NCI-H526 treated with DMSO at 0.1 percent for 48 hours (cell line): ENCODE measurements at places on chromosomes 7 and 10.
A peak's percentile ranks its signal among the peaks of the same experiment; 100 is the strongest.

- no peak for DNase-seq
These were observed 11.4 kb upstream of the TACR2 start for GRCh38 chr10:69428165-69428564.

DNA sequence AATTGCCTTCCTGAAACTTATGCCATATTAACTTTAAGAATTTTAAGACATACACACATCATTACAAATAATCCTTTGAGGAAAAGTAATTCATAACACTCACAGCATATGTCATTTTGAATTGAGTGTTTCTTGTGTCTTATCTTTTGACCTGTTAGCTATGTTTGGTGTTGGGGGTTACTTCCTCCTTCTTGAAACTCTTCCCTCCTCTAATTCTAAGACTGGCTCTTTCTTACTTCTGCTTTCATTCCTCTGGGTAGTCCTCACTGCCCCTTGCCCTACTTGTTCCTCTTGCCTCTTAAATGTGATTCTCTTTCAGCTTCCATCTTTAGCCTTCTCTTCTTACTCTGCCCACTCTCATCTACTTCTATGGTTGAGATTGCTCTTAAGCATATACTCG is 28.3 kb upstream of the PIP4K2A start:
- DNase-seq = no peak

DNA sequence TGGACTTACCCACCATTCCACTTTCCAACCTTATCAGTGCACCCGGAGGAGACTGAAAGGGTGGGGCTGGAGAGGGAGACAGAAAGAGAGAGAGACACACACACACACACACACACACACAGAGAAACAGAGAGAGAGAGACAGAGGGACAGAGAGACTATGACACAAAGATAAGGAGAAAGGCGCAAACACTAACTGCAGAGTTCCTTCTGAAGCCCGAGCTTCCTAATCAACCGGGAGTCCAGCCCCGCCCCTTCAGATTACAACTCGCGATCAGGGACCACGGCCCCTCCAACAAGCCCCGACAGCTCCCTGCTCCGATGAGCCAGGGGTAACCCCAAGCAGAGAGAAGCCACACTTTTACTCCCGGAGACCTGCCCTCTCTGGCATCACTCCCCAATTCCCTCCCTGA is 499 bp downstream of the GAL3ST4 start:
- no peak for DNase-seq

DNA sequence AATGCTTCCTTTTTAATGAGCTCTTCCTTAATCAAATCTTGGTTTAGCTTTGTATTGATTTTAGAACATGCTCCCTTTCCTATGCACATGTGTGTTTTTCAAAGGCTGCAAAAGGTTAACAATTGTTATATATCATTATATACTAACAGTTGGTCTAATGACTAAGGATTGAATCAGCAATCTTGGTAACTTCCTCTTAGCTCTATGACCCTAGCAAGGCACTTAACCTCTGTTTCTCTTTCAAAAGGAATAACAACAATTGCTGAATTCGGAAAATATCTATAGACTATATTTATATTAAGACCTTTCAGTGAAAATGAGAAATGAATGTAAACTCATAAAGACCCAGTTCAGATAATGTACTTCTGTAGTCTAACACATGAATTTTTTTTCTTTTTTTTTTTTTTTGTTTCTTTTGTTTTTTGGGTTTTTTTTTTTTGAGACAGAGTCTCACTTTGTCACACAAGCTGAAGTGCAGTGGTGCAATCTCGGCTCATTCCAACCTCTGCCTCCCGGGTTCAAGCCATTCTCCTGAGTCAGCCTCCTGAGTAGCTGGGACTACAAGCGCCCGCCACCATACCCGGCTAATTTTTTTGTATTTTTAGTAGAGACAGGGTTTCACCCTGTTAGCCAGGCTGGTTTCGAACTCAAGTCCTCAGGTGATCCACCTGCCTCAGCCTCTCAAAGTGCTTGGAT is 48.8 kb downstream of the HOXA1 start:
- DNase-seq = no peak

GRCh38 chr10:102744374-102745051 is 765 bp downstream of the WBP1L start:
- DNase-seq = no peak

- no peak for DNase-seq
These were observed 14.9 kb upstream of the ITGB1 start for GRCh38 chr10:32972929-32973328.

DNA sequence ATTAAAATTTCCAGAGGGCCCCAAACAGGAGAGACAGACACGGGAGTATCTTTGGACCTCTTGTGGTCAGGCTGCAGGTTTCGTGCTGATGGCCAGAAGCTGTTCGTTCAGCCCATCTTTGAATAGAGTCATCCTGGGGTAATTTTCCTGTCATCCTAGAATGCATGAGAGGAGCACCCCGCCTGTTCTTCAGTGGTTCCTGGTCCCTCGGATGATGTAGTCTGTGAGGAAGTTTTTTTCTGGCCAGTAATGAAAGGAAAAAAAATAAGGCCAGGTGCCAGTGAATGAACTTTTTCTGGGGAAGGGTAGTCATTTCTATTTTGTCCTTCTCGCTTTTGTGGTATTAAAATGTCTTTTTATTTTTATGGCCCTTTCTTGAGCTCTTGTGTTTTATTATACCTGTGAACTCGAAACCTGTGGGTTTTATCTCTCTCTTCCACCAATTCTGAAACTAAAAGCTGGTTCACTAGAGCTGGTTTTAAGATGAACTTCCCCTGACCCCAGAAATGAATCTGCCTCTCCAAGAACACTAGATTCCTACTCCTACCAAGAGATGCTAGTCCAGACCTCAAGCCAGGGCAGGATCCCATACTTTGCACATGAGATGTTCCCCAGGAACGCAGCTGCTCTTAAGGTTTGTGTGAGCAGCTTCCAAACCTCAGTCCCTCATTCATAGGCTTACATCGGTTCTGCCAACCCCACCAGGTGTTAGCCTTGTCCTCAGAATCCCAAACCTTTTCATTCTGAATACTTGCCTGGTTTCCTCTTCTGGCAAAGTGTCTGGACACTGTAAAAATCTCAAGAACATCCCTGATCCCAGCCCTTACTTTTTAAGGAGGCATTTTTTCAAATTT is 15.4 kb upstream of the MEST start:
- DNase-seq = no peak

- DNase-seq = no peak
These were observed 159.7 kb upstream of the YAE1 start for GRCh38 chr7:39406467-39406866.

DNA sequence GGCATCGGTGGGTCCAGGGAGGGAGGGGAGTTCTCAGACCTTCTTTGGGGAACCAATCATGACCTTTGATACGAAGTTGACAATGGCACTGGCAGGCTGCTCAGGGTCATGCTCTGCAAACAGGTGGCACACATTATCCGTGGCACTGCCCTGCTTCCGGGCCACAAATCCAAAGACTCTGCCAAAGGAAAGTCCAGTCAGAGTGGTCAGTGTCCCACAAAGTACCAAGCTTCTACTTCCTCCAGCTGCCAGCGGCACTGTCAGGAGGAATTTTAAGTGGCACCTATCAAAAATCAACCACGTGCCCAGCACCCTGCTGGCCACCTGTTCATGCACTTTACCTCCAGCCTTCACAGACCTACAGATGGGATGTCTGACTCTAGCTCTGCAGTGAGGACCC is 303.9 kb downstream of the TNS3 start:
- no peak for DNase-seq

GRCh38 chr7:80467069-80467468 is 44.8 kb downstream of the GNAT3 start:
- DNase-seq = no peak

GRCh38 chr10:13925971-13926780 is 339.4 kb downstream of the PRPF18 start:
- no peak for DNase-seq

DNA sequence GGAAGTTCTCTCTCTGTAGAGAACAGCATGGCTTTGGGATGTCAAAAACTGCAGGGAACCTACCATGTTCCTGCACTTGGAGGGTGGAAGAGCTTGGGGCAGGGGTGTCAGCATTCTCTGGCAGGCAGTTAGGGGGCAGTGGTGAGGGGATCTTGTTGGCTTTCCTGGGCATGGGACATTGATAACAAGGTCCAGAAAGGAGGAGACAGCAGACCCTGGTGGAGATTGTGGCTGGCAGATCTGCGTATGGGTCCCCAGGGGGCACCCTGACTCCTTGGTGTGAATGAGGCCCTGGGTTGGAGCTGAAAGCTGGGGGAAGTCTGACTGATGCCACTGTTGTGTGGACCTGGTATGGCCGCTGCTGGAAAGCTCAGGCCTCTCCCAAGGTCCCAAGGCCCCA is 22.9 kb upstream of the CAMK2B start:
- DNase-seq = no peak

DNA sequence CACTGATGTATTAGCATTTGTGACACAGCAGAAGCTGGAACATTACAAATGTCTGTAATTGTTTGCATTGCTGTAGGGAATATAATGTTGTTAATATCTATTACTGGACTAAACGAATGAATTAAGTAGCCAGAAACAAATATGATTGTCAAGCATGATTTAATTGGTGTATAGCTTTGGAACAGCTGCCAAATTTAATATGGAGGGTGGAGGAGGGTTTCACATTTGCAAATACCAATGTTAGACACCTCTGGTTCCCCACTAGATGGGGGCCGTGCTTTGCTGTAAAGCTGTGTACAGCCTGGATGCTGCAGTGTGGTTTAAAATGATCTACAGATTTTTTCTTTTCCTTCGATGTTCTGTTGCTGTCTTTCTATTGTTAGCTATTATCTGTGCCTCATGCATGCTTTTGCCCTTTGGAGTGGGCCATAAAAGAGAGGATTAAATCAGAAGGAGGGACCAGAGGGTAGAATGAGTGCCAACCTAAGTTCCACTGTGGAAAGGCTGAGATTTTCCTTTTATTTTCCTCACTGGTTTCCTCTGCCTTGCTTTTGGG is 23.1 kb downstream of the DNAJB9 start:
- peak; percentile 62 for DNase-seq

GRCh38 chr7:131034166-131034881 is 293.4 kb upstream of the MKLN1 start:
- DNase-seq = no peak

- no peak for DNase-seq
These were observed 115.4 kb downstream of the ARID5B start for GRCh38 chr10:62016623-62017490.

- no peak for DNase-seq
These were observed 14.4 kb downstream of the ANTXRL start for GRCh38 chr10:46301056-46301645.

DNA sequence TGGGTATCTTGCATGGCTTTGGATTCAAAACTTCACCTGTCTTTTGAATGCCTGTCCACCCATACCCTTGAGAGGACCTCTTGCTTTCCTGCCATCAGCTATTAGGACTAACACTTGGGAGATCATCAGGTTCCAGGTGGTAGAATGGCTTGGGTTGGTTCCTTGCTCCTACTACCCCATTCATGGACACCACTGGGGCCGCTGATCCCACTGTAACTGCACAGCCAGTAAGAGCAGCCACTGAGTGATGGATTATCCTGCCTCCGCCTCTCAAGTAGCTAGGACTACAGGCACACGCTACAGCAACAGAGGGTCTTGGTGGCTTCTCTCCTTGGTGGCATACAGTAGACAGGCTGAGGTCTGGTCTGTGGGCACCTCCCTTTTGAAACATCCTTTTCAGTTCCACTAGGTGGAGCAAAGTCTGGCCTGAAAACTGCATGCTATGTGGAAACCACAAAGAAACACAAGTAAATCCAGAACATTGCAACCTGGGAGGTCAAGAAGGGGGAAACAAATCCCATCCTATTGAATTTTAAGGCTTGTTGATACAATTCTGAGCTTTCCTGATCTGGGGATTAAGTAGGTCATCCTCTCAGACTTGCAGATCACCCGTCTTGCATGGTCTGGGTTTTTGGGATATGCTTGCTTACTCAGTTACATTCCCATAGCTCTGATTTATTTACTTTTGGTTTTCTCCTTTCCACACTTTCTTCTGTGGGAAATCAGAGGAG is 9.4 kb downstream of the WBP1L start:
- no peak for DNase-seq

GRCh38 chr10:13352519-13352918 is 4.4 kb upstream of the SEPHS1 start:
- no peak for DNase-seq

DNA sequence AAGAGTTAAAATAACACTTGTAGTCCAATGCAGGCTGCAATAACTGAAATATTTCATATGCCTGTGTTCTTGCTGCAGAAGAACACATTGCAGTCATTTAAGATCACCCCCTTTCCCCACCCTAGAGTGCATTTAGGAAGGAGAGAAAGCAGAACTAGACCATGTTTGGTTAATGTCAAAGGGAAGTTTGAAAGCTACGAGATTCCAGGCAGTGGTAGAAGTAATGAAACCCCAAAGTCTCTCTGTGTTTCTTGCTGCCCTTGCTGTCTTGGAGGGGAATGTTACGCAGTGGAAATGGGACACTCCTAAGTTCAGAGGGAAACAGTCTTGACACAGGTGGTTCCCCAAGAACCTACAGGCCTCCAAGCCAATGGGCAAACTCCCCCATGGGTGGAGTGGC is 242.9 kb downstream of the PTEN start:
- DNase-seq = no peak

- no peak for DNase-seq
These were observed 79.5 kb upstream of the SVIL start for GRCh38 chr10:29714096-29714874.

- no peak for DNase-seq
These were observed 50.5 kb downstream of the MALSU1 start for GRCh38 chr7:23349484-23350157.

DNA sequence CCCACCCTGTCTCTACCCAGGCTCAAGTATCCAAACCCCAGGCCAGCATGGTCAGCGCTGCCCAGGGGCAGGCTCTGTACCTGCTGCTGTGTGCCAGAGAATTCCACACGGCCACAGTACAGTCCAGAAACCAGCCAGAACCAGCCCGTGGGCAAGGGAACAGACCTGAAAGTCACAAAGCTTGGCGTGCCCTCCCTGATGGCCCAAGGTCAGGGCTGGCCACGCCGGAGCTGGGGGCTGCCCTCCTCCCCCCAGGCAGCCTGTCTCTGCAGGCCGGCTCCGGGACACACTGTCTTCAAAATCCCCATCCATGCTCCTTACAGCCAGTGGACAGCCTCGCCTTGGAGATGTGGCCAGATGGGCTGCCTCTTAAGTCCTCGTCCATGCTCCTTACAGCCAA is 78.4 kb downstream of the CTBP2 start:
- DNase-seq = no peak

DNA sequence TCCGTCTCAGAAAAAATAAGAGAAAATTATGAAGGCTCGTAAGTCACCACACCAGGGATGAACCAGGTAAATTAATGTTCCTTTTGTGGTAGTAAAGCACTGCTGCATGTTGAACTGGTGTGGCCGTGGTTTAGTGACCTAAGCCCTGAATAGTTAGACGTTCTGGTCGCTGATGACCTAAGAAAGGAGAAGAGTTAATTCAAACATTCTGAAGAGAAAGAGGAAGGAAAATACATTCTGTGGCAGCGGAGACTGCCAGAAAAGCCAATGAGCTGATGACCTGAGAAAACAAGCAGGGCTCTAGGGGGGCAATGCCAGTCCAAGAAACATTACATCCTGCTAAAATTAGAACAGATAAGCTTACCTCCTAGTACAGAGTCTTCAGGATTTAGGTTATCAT is 17.5 kb downstream of the DNAJC9 start:
- no peak for DNase-seq

- DNase-seq = no peak
These were observed 52.2 kb downstream of the PDGFA start for GRCh38 chr7:467393-467828.

GRCh38 chr7:159229683-159230475 is 85.2 kb upstream of the VIPR2 start:
- DNase-seq = no peak

GRCh38 chr7:148746135-148746534 is 47.4 kb downstream of the CUL1 start:
- no peak for DNase-seq

GRCh38 chr10:74892839-74893238 is 66.4 kb downstream of the KAT6B start:
- DNase-seq = no peak
